ENCODE measurements at places on chromosomes 6 and 20.

- no peak for DNase-seq
Measured at GRCh38 chr6:13892017-13892645, 32.6 kb upstream of the RNF182 start.

DNA sequence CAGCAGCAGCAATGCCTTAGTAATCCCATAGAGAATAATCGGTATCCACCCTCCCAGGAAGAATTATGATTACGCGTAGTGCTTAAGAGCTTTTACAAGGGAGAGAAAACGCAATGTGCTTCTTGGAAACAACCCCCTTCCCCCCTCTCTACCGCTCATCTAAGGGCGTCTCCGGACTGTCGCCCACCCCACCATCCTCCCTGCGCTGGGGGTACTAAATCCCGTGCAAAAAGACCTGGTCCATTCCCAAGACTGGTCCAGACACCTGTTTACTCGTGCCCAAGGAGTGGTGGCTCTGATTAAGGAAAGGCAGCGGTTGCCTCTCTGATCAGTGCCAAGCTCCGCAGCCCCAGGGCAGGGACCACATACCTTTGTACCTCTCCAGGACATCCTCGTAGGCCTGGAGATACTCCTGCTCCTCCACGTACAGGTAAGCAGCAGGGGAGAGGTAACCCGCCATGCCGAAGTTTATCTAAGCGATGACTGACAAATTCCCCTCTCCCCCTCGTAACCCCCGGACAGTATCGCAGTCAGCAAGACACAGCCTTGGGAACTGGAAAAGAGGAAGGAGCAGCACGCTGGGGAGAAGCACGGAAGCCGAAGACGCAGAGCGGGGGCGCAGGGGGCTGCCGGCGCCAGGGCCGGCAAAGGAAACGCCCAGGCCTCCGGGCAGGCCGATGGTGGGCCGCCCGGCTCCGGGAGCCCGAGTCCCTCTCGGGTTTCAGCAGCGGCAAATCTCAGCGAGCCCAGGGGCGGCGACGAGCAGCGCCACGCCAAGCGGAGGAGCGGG is 112.0 kb upstream of the BEND6 start:
- peak; percentile 71 for DNase-seq

GRCh38 chr6:90907931-90908655 is 321.2 kb upstream of the MAP3K7 start:
- DNase-seq, result no peak

- DNase-seq, result no peak
Measured at GRCh38 chr20:23988561-23988960, at the start of gene GGTLC1. Gene GGTLC1 (minus strand): TSS chr20:23988779. CDS start chr20:23986611, 2,168 bp downstream.

- DNase-seq, result no peak
Measured at GRCh38 chr6:51166914-51167313, 348.2 kb downstream of the TFAP2B start.

DNA sequence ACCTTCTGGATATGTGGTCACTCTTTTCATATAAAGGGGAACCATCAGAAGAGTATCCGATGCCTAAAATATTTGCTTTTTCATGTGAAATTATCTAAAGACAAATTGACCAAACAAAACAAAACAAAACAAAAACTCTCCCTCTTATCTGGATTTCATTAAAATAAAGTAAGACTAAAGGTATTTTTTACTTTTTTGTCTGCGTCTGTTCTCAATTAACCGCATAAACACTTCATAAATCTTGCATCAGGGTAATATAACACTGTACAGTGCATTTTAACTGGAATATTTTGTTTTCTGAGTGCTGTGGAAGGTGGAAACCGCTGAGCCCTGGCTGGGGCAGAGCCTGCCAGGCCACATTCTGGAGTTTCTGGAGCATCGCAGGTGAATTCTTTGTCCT is 234.1 kb upstream of the ZFP64 start:
- DNase-seq, result no peak

DNA sequence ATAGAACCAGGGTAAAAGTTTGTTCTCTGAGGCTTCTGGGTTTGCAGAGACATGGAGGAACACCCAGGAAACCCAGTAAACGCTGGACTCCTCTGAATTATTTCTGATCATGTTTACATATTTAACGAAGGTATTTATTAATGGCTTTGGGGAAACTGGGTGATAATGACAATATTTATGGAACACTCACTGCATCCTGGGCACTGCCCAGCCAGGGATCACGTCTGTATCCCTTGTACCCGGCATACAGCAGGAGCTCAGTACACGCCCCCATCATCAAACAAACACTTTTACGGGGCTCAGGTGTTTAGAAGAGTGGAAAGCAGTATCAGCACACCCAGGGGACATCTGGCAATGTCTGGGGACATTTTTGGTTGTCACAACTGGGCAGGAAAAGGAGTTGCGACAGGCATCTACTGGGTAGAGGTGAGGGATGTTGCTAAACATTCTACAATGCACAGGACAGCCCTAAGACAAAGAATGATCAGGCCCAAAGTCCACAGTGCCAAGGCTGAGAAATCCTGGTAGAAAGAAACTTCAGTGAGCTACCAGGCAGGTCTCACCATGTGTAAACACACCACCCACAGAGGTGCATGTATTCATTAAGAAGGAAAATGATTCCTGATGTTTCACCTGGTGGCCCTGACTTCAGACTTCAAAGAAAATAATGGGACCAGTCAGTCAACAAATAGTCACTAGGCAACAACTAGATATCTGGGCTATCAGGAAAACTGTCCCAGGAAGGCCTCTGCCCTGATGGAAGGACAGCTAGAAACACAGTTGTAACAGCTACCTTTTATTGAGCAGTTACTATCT is 35.3 kb downstream of the ZMYND8 start:
- DNase-seq, result no peak

DNA sequence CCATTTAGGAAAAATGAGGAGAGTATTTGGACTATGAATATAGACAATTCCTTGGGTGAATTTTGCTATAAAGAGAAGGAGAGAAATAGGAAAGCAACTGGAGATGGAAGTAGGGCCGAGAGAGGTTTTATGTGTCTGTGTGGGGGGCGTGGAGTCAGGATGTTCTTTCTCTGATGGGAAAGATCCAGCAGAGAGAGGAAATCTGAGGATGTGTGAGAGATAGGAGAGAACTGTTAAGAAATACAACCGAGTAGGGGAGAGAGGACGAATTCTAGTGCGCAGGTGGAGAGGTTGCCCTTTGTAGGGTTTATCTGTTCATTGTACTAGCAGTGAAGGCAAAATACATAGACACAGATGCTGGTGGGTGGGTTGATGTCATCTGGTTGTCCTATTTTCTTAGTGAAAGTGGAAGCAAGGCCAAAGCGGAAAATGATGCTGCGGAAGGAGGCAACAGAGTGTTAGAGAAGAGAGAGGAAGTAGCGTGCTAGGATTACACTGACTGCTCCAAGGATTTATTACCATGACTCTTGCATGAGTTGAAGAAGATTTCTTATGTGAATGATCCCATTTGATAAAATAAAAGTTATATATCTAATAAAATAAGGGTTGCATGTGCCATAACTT is 57.7 kb downstream of the CLVS2 start:
- no peak for DNase-seq

DNA sequence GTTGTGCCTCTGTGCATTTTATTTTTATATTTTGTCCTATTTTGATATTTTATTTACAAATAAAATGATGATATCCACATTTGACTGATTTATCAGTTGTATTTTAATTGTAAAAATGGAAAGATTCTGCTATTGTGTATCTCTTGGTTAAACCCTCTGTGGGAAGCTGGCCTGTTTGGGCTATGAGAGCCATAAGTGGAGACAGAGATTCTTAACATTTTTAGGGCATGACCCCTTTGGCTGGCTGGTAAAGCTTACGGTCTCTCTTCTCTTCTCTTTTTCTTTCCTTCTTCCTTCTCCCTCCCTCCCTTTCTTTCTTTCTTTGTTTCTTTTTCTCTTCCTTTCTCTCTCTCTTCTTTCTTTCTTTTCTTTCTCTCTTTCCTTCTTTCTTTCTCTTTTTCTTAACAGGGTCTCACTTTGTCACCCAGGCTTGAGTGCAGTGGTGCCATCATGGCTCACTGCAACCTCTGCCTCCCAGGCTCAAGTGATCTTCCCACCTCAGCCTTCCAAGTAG is 172.3 kb upstream of the CDYL start:
- no peak for DNase-seq

DNA sequence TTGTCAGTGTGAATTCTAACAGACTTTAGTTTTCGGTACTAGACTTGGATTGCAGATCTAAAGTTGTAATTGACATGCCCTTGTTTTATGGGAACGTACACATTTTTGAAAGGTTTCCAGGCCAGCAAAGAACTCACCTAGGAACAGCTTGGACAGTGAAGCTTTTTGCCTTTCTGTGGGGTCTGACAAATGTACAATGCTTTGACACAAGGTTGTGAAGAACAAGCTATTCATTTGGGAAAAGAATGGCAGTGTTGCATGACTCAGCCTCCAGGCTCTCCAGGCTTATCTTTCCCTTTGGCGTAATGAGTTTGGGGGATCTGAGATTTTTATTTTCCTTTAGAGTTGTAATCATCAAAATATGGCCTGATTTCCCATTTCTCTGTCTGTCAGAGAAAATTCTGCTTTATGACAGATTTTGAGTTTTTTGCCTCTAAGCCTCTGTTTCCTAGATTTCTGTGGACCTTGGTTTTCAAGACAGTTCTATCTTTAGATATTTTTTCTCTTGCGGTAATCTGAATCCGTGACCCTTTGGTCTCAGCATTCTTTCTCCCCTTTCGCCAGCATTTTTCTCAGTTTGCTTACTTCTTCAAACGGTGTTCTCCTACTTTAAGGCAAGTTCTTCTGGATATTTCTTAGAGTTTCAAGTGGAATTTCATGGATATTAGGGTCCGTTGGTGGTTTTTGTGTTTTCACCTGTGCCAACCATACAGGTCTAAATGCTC is 221.0 kb downstream of the ADGB start:
- DNase-seq, result no peak

- no peak for DNase-seq
Measured at GRCh38 chr20:59405226-59406200, 105.1 kb downstream of the EDN3 start.

GRCh38 chr6:111794727-111795452 is 78.4 kb downstream of the FYN start:
- no peak for DNase-seq

- DNase-seq, result no peak
Measured at GRCh38 chr20:50302341-50303057, 111.9 kb downstream of the CEBPB start.

DNA sequence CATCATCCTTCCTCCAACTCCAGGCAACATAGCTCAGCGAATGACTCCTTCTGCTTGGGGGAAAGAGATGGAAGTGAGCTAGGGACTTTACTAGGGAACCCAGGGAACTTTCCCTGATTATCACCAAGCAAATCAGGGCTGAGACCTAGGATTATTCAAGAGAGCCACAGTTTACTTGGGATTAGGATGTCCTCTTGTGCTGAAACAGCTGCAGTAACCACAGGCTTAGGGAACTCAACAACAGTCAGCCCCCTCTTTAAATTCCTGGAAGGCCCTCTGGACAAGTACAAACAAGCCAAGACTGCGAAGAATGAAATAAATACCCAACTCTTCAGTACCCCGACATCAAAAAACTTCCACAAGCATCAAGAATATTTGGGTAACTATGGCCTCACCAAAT is 700.9 kb downstream of the COL12A1 start:
- DNase-seq, result no peak

GRCh38 chr6:106527979-106528378 is 101.3 kb downstream of the RTN4IP1 start:
- DNase-seq, result no peak

DNA sequence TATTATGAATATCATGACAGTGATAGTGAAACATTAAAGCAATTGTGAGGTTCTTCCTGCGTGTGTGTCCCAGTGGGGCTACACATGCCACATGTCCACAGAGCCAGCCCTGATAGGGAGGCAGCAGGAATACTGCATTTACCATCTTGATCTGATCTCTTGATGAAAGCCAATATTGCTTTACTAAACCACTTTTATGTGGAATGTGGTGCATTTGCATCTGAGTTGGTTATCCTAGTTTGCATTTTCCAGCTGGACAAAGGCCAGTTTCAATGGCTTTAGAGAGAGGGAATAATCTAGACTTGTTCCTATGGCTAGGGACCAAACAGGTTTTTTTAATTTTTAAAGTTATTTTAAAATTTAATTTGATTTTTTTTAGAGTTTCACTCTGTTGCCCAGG is 216.3 kb upstream of the FERMT1 start:
- DNase-seq, result no peak

DNA sequence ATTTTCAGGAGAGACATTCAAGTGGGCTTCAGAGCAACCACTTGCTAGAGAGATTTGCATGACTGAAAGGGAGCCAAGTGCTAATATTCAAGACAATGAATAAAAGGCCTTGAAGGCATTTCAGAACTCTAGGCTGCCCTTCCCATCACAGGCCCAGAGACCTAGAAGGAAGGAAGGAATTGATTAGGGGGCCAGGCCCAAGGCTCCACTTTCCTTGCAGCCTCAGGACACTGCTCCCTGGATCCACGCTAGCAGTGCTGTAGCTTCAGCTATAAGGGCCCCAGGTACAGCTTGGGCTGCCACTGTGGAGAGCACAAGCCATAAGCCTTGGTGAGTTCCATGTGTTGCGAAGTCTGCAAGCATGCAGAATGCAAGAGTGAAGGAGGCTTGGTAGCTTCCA is 731.9 kb upstream of the FLRT3 start:
- DNase-seq, result no peak

- DNase-seq, result peak; percentile 24
Measured at GRCh38 chr20:35006531-35006971, 50.9 kb downstream of the MYH7B start.

DNA sequence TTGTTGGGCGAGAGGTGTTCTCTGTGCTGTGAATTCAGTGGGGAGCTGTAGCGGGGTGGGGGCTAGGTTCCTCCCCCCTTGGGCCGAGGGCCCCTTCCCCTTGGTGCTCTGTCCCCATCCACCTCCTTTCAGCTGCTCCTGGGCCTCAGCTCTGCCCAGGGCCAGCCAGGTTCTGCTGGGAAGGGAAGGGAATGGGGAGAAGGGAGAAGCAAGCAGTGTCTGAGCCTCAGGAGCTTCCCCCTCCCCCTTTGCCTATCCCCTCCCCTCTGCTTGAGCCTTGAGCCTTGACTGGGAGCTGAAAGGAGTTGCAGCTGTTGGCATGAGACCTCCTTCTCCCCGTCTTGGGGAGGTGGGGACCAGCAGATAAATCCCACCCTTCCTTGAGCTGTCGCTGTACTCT is 576 bp upstream of the RRP36 start:
- peak; percentile 18 for DNase-seq

- DNase-seq, result no peak
Measured at GRCh38 chr6:106735136-106735633, 105.8 kb downstream of the QRSL1 start.

- DNase-seq, result no peak
Measured at GRCh38 chr6:16570946-16571345, 190.3 kb downstream of the ATXN1 start.

- no peak for DNase-seq
Measured at GRCh38 chr20:60000271-60001042, 42.2 kb downstream of the CDH26 start.
